DMS153 (cell line): ENCODE measurements at places on chromosomes 13 and 19.

DNA sequence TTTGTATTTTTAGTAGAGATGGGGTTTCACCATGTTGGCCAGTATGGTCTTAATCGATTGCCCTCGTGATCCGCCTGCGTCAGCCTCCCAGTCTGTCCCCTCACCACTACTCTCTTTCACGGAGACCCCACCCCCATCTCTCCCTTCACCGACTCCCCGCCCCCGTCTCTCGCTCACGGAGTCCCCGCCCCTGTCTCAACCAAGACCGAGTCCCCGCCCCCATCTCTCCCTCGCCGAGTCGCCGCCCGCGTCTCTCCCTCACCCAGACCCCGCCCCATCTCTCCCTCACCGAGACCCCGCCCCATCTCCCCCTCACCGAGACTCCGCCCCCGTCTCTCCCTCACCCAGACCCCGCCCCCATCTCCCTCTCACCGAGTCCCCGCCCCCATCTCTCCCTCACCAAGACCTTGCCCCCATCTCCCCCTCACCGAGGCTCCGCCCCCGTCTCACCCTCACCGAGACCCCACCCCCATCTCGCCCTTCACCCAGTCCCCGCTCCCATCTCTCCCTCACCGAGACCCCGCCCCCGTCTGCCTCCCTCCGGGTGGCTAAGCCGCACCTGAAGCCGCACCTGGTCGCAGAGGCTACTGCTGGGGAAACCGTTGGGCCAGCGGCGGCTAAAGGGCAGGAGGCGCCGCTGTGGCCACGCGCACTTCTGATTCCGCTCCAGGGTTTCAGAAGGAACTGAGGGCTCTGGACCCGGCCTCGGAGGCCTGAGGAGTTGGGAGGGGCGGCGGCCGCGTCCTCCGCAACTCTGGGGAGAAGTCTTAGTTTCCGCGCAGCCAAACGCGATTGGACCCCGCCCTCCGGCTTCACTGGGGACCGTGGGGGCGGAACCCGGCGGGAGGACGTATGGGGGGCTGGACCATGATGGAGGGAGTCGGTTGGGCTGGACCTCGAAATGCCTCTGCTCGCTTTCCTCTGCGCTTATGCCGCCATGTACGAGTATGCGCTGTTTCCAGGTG lies 17.1 kb upstream of the ZNF846 start:
- peak; percentile 95 for DNase-seq

DNA sequence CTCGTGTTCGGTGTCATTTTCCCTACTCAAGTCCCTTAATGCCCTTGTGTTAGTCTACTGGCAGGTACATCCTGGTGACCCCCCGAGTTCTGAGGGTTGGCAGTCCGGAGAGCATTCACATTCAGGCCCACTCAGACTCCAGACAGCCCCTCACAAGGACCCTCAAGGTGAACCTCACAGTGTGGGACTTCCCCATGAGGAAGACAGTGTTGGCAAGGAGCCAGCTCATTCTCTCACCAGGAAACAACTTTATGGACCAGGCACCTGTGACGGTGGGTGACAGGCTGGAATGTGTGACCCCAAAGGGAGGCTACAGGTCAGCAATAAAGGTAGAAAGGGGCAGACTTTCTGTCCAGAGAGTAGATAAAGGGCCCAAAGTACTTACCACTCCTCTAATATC lies 24.5 kb downstream of the RDH8 start:
- DNase-seq: no peak

DNA sequence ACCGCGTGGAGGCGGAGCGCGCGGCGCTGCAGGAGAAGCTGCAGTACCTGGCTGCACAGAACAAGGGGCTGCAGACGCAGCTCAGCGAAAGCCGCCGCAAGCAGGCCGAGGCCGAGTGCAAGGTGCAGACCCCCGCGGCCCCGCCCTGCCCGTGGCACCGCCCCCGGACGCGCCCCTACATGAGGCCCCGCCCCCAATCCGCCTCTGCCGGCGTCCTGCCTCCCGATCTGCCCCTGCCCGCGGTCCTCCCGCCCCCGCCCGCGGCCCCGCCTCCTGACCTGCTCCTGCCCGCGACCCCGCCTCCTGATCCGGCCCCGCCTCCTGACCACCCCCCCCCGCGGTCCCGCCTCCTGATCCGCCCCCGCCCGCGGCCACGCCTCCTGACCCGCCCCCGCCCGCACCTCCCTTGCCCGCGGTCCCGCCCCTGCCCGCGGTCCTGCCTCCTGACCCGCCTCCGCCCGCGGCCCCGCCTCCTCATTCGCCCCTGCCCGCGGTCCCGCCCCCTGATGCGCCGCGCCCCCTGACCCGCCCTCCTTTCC lies 11.7 kb downstream of the PRR36 start:
- peak; percentile 69 for DNase-seq

GRCh38 chr19:46713781-46714443 lies 3.0 kb downstream of the PRKD2 start:
- peak; percentile 77 for DNase-seq

- DNase-seq: no peak
Measured at GRCh38 chr13:113297370-113298042, 467 bp downstream of the LAMP1 start.

DNA sequence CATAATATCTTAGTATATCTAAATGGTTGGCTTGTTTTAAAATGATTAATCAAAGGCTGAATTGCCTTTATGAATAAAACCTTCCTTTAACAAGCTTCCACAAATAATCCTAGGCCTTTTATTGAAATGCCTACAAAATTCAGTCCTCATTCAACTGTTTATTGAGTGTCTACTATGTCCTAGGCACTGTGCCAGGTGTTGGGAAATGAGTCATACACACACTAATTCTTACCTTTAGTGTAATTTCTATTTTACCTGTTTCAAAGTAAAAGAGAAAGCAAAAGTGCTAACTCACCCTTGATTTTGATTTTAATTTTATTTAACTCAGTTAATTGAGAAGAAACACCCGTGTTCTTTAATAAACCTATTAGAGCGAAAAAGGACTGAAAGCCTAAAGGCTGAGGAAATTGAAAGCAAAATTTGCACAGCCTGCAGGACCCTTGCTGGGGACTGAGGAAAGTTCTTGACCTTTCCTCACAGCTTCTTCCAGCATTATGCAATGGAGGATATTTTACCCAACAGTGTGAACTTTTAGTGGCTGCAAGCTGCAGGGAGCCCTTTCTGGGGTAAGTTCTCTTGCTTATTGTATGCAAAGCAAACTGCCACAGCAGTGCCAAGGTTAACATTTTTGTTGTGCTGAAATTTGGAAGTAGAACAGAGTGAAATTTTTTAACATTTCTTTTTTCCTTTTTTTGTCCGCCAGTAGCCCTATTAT lies 83.1 kb downstream of the B3GLCT start:
- no peak for DNase-seq

DNA sequence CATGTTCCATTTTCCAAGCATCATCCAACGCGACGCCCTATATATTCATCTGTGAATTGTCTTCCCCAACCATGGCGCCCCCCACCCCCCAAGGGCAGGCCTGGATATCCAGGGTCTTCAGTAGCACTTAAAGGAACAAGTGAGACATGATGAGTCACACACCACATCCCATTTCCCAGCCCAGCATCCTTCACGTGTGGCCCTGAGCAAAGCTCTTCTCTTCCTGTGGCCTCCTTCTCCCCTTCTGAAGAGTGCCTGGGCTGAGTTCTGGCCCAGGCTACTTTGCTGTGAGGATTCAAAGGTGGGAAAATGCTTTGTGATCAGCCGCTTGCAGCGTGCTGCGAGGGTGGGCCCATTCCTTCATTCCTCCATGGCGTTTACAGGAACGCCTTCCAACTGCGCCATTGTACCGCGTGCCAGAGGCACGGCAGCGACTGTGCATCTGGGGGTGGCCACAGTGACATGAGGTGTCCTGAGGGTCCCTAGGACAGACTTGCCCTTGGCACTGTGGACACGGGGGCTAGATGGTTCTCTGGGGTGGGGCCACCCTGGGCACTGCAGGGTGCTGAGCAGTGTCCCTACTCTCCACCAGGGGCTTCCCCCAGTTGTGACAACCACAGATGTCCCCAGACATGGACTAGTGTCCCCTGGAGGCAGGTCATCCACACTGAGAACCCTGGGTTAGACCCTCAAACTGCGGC lies 11.7 kb downstream of the PLIN4 start:
- DNase-seq: no peak

DNA sequence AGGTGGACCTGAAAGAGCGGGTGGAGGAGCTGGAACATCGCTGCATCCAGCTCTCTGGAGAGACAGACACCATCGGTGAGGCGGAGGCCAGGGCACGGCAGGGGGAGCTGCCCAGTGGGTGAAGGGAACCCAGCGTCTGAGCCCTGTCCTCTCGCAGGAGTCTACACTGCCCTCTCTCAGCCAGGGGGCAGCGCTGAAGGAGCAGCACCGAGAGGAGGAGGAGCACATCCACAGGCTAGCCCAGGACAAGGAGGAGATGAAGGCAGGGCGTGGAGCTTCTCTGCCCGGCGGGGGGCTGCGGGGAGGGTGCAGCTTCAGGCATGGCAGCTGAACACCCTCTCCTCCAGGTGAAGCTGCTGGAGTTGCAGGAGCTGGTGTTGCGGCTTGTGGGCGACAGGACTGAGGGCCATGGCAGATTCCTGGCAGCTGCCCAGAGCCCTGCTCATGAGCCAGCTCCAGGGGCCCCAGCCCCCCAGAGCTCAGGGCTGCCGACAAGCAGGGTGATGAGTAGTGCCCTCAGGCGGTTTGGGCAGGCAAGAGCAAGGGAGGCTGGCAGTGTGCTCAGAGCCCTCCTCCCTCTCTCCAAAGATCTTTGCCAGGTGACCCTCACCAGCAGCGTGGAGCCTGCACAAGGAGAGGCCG lies 31.4 kb upstream of the ZNF492 start:
- DNase-seq: no peak

DNA sequence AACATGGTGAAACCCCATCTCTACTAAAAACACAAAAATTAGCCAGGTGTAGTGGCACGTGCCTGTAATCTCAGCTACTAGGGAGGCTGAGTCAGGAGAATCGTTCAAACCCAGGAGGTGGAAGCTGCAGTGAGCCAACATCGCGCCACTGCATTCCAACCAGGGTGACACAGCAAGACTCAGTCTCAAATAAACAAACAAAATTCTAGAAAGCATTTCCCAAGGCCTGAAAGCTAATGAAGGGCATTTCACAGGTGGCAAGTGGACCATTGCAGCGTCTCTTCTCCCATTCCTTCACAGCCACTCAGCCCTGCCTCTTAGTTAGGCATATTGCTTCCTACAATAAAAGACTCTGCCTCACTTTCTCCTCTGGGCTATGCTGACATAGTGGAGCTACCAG lies 13.5 kb upstream of the RXFP2 start:
- no peak for DNase-seq

DNA sequence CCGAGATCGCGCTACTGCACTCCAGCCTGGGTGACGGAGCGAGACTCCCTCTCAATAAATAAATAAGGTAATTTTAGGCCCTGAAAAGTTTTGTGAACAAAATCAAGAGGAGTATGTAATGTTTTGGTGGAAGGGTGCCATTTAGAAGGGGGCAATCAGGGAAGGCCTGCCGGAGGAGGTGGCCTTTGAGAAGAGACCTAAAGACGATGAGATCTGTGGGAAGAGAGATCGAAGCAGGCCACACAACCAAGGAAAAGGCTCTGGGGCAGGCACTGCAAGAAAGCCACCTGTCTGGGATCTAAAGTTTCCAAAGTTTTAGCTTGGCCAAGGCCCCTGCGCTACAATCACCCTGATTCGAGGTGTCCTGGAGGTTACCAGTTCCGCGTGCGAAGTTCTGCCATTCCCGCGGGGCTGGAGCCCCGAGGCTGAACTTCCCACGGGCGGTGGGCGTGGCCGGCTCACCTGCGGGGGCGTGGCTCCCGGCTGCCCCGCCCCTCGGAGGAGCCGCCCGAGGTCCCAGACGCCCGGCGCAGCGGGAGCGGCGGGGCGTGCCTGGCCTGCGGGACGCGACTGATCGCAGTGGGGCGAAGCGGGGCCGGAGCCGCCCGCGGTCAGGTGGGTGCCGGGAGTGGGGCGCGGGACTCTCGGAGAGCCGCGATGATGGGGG lies at the start of gene KLC3:
Gene KLC3, plus strand, starts transcription at position 519 of the 667 bp plus-strand sequence. CDS start 4,792 bp downstream, outside the sequence.
- DNase-seq: peak; percentile 8

GRCh38 chr19:41376241-41376997 lies at the start of gene TMEM91:
TSS of gene TMEM91 (plus strand) at chr19:41376533. CDS start at chr19:41378310, 1,777 bp downstream.
- DNase-seq: peak; percentile 35

- DNase-seq: no peak
Measured at GRCh38 chr19:19429361-19429760, 23.9 kb downstream of the GATAD2A start.

DNA sequence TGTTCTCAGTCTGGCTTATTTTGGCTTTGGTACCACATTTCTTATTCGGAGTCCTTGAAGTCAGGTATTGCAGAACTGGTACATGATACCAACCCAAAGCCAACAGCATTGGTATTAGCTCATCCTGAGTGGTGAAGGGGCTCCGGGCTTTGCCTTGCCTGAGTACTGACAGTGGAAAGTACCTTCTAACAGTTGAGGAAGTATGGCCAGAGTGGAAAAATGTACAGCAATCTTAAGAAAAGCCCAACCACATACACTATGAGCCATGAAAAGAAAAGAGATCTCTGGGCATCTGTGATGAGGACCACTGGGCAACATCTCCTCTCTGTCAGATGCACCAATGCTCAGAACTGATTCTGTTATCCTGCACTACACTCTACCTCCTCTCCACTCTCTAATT lies 8.3 kb downstream of the LCP1 start:
- no peak for DNase-seq

- DNase-seq: no peak
Measured at GRCh38 chr13:35210261-35210660, 266.2 kb downstream of the MAB21L1 start.

GRCh38 chr13:102798581-102799425 lies at the start of the genes BIVM and POGLUT2:
TSS of gene BIVM (plus strand) at chr13:102799119. CDS start at chr13:102807268, 8,149 bp downstream.
TSS of gene POGLUT2 (minus strand) at chr13:102798976. CDS start at chr13:102798670, 306 bp downstream.
- DNase-seq: peak; percentile 79

- DNase-seq: no peak
Measured at GRCh38 chr19:843180-843835, 2.5 kb downstream of the PRTN3 start.

DNA sequence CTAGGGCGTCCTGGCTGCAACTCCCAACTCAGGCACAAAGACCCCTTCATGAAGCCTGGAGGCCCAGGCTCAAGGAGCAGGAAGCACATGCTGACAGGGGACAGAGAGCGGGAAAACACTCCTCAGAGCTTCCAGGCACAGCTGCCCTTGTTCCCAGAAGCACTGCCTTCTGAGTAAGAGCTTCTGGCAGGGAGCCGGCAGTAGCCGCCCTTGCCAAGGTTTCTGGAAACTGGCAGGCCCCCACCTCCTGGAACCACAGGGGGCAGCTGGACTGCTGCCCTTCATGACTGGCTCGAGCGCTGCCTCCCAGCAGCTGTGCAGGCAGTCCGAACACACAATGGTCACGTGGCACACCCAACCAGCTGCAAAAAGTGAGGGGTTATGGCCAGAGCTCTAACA lies 33.6 kb upstream of the EPHX3 start:
- DNase-seq: no peak

DNA sequence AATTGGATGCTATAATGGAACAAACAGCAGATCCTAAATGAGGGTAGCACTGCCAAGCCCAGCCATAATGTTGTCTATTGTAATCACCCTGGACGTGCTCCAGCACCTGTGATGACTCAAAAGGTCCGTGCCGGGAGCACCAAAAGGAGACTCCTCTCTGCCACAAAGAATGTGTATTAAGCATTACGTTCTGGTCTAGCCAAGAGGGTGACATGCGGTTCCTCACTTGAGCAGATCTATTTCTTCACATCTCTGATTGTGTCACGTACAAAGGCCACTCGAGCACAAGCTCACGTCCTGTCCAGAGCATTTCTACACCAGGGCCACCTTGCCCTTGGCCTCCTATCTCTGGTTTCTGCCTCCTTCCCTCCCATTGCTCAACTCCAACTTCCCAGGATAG lies 219.9 kb upstream of the IRS2 start:
- DNase-seq: peak; percentile 78

- no peak for DNase-seq
Measured at GRCh38 chr13:113905018-113905417, 41.1 kb upstream of the GAS6 start.

GRCh38 chr13:100645382-100645781 lies 29.2 kb downstream of the TMTC4 start:
- DNase-seq: peak; percentile 97

GRCh38 chr19:38387550-38388348 lies at the start of gene GGN:
TSS of gene GGN (minus strand) at chr19:38388034. CDS start at chr19:38387261, 773 bp downstream.
- DNase-seq: peak; percentile 85
